OCI-LY7 (cell line): ENCODE measurements at places on chromosomes 16 and 17. TPM values are rescaled to one million over a fixed set of nuclear protein-coding genes. Genes with fewer than 3 reads are reported as not detected.

The CES5A gene
- total RNA-seq: not detected in 2 replicates

The C16orf87 gene
- 21.1 and 22.1 TPM in 2 replicates for total RNA-seq

The ZFP3 gene
- 0.34 and 0.65 TPM in 2 replicates for total RNA-seq

The KRTAP4-6 gene
- not detected in 2 replicates for total RNA-seq

The CMTM2 gene
- total RNA-seq: 0.91 TPM in 1 of 2 replicates, not detected in the other

The SLC4A1 gene
- total RNA-seq: not detected in 2 replicates

DNA sequence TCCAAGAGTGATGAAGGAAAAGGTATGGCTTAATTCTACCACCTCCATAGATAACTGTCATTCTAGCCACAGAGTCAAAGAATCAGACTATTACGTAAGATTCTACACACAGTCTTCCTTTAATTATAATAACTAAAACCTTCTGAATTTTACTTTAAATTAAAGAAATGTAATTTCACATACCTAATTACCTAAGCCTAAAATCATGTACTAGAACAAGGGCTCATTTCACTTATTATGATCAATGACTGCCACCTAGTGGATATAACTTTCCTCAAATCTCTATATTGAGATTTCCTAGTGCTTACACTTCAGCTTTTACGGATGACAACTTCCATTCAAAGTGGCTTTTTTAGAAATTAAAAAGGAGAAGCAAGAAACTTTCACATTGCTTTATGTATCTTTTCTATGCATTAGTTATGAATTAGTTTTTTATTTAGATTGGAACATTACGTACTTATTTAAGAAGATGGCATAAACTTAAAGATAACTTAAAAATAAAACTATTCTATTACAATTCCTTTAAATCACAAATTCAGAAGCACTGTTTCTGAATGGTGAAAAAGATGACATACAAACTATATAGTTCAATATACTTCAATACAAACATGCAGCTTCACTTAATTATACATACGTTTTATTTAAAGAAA lies 18.2 kb upstream of the ABCA10 start:
- peak; percentile 73 for DNase-seq

DNA sequence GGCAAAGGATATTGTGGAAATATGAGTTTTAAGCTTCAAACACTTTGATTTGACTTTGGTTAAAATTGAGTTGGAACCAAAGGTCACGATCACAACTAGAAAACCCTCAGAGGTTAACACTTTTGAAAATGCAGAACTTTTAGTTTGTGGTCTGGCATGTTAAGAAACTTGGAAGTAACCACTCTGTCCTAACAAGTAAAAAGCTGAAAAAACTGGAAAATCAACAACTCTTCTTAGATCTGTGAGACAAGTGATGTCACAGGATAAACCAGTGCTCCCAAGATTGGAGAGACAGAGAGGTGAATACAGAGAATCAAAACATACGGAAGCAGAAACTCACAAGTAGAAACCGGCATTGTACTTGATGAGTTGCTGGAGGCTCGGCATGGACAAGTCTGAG lies 17.4 kb downstream of the MFSD6L start:
- DNase-seq: no peak

GRCh38 chr16:2838928-2839327 lies 8.8 kb downstream of the ZG16B start:
- peak; percentile 74 for DNase-seq

- DNase-seq: no peak
Observed at GRCh38 chr16:68737046-68737729, at the start of gene CDH1. TSS of gene CDH1 (plus strand) at chr16:68737292. CDS start at chr16:68737416, 124 bp downstream.

GRCh38 chr16:84524346-84524920 lies 20.0 kb upstream of the MEAK7 start:
- no peak for DNase-seq

DNA sequence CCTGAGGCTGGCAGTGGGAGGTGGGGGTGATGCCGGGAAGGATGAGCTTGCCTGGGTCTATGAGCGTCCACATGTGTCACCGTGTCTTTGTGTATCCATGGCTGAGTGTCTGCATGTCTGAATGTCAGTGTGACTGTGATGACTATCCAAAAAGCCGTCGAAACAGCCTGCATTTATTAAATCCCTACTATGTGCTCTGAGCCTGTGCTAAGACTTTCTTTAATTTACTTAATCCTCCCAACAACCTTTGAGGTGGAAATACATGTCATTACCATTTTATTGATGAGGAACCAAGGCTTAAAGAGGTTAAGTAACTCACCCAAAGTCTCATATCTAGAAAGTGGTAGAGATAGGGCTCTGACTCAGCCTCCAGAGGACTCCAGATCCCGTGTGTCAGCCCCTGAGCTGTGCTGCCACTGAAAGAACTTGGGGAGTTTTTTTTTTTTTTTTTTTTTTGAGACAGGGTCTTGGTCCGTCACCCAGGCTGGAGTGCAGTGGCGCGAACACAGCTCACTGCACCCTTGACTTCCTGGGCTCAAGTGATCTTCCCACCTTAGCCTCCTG lies 20.0 kb downstream of the ARHGAP23 start:
- DNase-seq: no peak

GRCh38 chr16:26317885-26318284 lies 626.1 kb downstream of the HS3ST4 start:
- DNase-seq: no peak

DNA sequence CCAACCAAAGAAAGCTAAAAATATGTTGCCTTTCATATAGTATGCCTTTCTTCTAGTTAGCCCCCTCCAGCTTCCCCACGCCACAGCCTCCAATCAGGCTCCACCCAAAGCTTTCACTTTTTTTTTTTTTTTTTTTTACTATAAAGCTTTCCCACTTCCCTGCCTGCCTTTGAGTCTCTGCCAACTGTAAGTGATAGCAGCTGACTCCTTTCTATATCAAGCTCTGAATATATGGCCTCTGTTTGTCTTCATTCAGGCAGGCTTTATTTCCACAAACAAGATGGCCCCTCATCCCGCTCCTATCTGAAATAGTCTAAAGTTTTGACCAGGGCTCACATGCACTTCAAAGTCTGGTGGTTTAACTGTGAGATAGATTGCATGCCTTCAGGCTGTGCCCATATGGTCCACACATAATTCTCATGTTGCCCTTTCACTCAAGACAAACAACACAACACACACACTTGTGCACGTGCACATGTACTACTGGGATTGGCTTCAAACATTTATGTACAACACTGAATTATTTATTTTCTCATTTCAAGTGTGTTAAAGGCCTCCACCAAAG lies 39.8 kb upstream of the DYNLRB2 start:
- DNase-seq: no peak

- no peak for DNase-seq
Observed at GRCh38 chr17:62876673-62877405, 68.7 kb upstream of the MARCHF10 start.

DNA sequence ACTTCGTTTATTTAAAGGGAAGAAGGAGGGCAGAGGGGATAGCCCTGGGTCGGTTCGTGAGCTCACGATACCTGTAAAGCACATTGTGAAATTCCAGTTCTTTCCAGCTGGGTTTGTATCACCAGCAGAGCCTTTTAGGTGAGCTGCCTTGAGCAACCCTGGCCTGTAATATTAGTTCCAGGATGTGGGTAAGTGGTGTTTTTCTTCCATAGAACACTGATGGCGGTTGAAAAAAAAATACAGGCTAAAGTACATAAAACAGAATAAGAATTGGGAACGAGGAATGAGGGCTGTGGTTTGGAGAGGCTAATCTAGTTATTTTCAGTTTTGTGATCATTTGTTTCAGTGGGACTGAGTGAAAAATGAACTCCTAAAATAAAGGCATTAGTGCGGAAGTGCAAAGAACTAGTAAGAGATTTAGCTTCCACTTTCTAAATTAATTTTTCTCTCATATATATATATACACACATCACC lies 20.6 kb downstream of the HS3ST3B1 start:
- DNase-seq: no peak

GRCh38 chr17:1313270-1314005 lies 34.0 kb downstream of the TRARG1 start:
- DNase-seq: no peak

GRCh38 chr17:8436169-8436843 lies 622 bp downstream of the NDEL1 start:
- DNase-seq: peak; percentile 65

GRCh38 chr17:79907850-79908249 lies 68.6 kb upstream of the CBX4 start:
- no peak for DNase-seq
